T-helper 17 cell (primary cell): ENCODE measurements at places on chromosomes 3 and 15.

GRCh38 chr3:39121621-39122020, 14.1 kb downstream of the TTC21A start:
- DNase-seq = no peak

DNA sequence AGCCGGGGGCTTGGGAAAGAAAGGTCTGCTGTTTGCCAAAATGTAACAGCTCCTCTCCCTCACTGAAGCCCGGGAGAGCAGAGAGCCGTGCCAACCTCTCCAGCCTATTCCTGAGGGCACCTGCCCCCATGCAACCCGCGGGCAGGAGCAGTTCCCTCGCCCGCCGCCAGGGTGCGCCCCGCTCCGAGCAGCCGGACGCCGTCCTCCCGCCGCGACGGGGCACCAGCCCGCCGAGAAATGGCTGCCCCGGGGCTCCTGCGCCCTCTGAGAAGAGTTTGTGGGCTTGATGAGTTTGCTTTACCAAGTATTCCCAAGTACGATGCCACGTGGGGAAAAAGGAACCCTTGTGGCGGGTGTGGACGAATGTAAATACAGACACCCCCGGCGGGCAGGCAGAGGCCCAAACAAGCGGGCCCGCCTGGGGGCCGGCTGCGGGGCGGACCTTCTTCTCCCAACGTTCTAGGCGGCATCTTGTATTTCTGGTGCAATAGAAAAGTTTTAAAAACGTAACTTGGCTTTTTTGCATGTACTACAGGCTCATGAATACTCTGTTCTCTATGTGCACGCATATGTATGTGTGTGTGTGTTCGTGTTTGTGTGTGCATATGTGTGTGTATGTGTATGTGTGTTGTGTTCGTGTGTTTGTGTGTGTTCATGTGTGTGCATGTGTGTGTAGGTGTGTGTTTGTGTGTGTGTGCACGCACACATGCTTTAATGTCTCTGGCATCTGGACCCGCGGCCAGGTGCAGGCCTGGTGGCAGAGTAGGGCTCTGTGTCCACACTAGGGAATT, 162.9 kb downstream of the CHSY1 start:
- DNase-seq = peak; percentile 82

DNA sequence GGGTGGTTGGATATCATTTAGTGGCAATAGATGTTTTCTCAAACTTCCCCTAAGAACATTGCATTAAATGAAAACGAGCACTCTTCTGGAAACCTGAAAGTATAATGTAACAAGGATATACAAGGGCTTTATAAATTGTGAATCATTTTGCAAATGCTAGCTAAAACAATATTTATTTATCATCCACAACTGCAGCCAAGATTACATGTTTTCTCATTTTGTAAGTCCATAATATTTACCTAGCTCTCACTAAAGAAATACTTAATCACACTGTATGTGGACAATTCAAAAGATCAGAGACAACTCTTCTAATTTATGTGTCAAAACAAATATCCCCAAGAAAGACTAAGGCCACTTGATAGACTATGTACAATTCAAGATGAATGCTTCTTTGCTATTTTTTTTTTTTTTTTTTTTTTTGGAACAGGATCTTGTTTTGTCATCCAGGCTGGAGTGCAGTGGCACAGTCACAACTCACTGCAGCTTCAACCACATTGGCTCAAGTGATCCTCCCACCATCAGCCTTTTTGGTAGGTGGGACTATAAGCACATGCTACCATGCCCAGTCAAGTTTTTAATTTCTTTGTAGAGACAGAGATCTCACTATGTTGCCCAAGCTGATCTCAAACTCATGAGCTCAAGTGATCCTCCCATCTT, 427.7 kb upstream of the THBS1 start:
- no peak for DNase-seq

DNA sequence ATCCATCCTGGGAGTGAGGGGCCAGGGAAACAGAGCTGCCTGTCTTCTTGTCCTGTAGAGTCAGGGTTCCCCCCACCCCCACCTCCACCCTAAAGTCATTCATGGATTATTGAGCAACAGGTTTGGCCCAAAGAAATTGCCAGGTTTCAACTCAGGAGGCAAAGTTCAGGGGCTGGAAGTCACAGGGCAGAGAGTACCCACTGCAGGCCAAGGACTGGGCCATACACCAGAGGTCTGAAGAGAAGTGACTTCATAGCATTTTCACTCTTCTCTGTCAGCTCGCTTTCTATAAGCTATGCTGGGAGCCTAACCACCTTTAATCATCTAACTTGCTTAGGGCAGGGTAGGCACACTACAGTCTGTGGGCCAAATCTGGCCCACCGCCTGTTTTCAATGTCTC, 50.1 kb downstream of the STARD5 start:
- DNase-seq = no peak
